Stimulated activated CD4-positive, alpha-beta T cell treated with anti-CD3 and anti-CD28 coated beads, Interleukin-2, amount 100 ng/mL, for 48 hours (primary cell): ENCODE measurements at places on chromosomes 7 and 10.

DNA sequence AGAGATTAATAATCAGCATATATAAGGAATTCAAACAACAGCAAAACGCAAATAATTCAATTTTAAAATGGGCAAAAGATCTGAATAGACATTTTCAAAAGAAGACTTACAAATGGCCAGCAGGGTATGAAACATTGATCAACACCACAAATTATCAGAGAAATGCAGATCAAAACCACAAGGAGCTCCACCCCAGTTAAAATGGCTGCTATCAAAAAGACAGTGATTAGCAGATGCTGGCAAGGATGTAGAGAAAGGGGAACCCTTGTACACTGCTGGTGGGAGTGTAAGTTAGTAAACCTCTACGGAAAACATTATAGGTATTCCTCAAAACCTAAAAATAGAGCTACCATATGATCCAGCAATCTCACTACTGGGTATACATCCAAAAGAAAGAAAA, 128.0 kb upstream of the CACUL1 start:
- DNase-seq: no peak

GRCh38 chr7:138500892-138501291, 40.8 kb downstream of the TRIM24 start:
- DNase-seq: no peak

DNA sequence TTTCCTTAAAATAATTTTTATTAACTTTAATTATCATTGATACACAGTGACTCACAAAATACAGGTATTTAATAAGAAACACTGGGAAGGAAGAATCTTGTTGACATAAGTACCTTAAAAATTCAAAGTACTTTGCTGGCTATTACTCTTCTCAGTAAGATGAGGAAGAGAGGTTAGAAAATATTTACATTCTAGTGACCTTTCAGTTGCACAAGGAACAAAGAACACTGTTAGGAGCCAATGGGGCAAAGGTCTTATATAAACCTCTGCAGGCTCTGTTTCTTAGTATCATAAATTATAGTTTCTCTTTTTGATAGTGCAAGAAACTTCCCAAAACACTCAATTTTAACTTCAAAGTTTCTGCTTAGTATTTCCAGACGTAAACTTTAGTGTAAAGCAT, 4.8 kb upstream of the TAX1BP1 start:
- no peak for DNase-seq

- no peak for DNase-seq
These were observed 73.9 kb upstream of the PDGFA start for GRCh38 chr7:593324-594115.

- DNase-seq: no peak
These were observed 187.4 kb upstream of the GDF10 start for GRCh38 chr10:47112612-47113011.

GRCh38 chr10:28359334-28359733, 56.5 kb upstream of the MPP7 start:
- DNase-seq: no peak

DNA sequence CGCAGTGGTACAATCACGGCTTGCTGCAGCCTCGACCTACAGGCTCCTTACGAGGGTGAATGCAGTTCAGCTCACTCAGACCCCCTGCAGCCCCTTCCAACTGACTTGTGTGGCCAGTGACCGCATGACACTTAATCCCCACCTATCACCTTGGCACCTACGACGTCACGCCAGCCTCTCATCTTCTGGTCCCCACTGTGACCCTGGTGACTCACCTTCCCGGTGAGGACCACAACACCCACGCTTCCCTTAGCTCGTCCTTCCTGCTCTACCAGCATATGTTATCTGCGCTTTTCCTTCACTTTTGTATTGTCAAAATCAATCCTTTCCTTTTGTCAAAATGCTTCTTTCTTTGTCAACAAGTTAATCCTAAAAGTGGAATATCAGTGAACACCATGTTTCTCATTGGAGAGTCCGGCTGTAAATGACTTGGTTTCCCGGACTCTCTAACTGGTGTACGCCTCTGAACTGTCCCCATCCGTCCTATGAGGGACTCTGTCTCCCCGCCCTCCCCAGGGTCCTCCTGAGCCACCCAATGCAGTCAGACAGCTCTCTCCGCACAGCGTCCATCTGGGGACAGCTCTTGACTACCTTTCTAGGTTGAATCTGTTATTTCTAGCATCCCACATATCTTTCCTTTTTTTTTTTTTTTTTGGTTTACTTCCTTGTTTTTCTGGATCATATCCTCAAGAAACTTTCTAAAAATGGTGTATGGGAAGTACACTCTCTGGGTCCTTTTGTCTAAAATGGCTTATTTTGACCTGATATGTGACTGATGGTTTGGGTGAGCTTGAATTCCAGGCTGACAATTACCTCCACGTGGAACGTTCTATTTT, 37.3 kb downstream of the CFAP46 start:
- DNase-seq: peak; percentile 14

DNA sequence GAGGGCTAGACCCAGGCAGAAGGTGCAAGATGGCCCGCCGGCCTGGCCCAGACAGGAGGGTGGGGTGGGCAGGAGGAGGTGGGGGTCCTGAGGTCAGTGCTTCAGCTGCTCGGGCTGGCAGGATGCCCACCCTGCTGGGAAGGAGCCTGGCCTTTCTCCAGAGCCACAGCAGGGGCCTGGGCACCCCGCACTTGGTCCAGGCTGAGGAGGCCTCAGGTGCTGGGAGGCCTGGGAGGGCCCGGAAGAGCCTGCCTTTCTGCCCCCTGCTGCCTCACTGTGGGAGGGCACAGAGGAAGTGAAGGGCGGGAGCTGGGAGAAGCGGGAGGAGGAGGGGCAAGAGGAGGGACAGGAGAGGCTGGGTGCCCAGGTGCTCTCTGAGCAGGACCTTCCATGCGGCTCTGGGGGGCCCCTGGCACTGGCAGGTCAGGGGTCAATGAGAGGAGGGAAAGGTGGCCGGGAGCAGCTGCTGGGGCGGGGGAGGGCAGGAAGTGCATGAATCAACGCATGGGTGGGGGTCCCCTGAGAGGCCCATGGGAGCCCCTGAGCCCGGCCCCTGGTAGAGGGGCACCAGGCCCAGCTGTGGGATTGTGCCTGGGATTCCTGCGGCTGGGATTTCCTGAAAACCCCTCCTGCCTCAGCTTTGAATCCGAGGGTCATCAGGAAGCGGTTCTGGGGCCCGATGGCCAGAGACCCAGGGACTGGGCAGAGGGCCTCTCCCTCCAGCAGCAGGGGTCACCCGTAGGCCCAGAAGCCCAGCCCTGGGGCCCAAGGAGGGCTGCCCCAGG, 49.9 kb downstream of the PWWP2B start:
- peak; percentile 70 for DNase-seq

GRCh38 chr7:80763289-80763688, 124.8 kb downstream of the CD36 start:
- DNase-seq: no peak

DNA sequence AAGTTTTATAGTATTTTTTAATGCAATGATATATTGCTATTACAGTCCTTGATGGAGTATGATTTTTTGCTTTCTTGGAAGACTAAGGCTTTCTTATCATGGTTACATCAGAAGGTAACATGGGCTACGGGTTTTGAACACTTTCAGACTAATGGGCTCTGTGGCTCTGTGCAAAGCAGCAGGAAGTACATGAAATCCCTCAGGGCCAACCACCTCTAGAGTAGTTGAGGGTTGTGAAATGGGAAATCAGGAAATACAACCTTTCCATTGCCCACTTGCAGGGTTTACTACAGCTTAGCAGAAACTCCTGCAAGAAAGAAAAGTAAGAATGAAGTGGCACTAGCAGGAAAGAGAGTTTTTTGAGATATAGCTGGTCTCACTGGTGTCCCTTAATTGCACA, 853.5 kb downstream of the KCNMA1 start:
- no peak for DNase-seq

DNA sequence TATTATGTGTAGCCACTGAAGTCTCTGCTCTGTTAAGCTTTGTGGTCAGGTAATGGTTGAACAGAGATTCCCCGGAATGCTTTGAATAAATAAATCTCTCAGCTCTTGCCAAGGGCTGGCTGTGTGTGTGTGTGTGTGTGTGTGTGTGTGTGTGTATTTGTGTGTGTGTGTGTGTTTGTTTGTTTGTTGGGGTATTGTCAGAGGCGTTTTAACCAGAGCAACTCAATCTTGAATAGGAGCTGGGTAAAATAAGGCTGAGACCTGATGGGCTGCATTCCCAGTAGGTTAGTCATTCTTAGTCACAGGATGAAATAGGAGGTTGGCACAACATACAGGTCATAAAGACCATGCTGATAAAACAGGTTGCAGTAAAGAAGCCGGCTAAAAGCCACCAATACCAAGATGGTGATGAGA, 256.2 kb upstream of the CACNA2D1 start:
- DNase-seq: no peak

DNA sequence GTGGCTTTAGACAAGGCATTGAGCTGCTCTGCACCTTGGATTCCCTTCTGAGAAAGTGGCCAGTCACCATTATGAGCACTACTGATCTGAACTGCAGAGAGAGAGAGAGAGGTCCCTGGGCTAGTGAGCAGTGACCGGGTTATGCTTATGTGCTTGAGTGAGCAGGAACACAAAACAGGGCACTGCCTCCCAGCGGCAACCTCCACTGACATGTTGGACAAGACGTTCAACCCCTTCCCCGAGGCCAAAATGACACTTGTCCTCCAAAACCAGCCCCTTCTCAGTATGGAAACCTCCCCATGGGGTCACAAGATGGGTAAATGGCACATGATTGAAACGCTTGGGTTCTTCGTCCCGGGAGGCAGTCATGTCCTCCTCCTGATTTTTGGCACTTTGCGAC, 339.4 kb upstream of the ZMIZ1 start:
- DNase-seq: no peak

- no peak for DNase-seq
These were observed 35.0 kb downstream of the AUTS2 start for GRCh38 chr7:69633122-69633831.

GRCh38 chr7:150356265-150356897, 12.2 kb upstream of the REPIN1 start:
- DNase-seq: no peak

GRCh38 chr7:103794424-103794823, 195.0 kb downstream of the RELN start:
- DNase-seq: no peak

GRCh38 chr7:117001283-117001682, 48.0 kb downstream of the ST7 start:
- DNase-seq: no peak

GRCh38 chr7:55193245-55193644, 171.9 kb upstream of the LANCL2 start:
- no peak for DNase-seq

GRCh38 chr10:8435186-8436055, 380.9 kb downstream of the GATA3 start:
- no peak for DNase-seq

GRCh38 chr10:36412942-36413341, 712.5 kb upstream of the ANKRD30A start:
- DNase-seq: no peak

- DNase-seq: no peak
These were observed 52.6 kb upstream of the BET1 start for GRCh38 chr7:94056796-94057207.

DNA sequence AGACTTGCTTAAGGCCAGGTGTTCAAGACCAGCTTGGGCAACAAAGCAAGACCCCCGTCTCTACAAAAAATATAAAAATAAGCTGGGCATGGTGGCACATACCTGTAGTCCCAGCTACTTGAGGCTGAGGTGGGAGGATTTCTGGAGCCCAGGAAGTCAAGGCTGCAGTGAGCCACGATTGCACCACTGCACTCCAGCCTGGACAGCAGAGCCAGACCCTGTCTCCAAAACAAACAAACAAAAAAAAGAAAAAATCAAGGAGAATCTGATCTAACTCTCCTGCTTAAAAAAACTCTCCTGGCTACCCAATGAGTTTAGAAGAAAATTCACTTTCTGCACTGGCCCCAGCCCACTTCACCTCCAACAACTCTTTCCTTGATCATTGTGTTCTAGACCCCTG, 1.9 kb upstream of the KPNA7 start:
- DNase-seq: no peak

DNA sequence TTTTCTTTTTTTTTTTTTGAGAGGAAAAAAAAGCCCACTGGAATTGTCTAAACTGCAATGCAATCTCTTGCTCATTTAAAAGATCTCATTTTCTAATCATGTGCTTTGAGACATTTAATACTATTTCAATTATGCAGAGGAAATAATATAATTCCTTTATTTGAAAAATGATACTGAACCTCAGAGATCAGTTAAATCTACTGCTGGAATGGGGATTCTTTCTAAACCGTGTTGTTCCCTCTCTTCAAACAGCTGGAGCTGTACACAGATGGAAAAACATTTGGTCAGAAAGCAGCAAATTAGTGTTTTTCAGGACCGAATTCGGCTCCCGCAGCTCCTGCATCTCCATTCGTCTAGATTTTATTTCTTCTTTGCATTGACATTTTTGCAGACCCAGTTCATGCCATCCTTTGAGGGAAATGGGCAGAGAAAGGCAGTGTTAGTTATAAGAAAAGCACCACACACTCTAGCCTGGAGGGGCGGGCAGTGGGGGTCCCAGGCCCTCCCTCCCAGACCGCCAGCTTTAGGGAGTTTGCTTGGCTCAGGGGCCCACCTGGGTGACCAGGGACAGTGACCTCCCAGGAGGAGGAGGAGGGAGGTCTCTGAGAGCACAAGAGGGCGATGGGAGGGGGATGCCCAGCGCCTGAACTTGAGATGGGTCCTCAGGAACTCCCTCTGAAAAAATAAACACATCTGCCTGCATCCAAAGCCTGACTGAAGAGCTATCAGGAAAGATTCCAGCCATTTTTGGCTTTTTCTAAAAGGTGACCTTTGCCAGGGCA, 32.4 kb downstream of the TRIM8 start:
- DNase-seq: no peak

- no peak for DNase-seq
These were observed 599.6 kb upstream of the C7orf33 start for GRCh38 chr7:147990942-147991341.
